ENCODE measurements at places on chromosomes 13 and 19.

DNA sequence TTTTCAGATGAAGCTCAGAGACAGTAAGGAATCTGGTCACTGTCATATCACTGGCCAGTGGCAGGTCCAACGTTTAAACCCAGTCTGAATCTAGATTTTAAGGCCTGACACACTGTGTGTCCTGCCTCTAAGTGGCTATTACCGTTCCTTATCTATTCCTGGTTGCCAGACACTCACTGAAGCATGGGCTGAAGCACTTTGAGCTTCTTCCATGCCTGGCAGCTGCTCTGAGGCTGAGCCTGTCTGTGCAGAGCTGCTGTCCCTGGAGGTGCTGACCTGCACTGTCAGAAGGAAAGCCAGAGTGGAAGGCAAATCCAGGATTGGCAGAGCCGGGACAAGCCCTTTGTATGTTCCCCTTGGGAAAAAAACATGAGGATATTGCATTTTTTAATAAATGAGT, 109.2 kb upstream of the SLC7A1 start:
- no peak for DNase-seq

DNA sequence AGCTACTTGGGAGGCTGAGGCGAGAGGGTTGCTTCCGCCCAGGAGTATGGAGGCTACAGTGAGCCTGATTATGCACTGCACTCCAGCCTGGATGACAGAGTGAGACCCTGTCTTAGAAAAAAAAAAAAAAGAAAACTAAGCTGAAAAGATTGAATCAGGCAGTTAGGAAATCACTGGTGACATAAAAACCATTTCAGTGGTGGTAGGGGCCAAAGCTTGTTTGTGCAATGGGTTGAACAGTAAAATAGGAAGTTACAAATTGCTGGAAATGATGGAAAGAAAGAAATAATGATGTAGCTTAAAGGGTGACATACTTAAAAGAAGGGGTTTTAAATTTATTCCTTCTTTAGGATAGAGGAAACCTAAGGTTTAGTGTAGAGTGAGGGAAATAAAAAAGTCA, 4.8 kb upstream of the OXGR1 start:
- DNase-seq, result no peak

DNA sequence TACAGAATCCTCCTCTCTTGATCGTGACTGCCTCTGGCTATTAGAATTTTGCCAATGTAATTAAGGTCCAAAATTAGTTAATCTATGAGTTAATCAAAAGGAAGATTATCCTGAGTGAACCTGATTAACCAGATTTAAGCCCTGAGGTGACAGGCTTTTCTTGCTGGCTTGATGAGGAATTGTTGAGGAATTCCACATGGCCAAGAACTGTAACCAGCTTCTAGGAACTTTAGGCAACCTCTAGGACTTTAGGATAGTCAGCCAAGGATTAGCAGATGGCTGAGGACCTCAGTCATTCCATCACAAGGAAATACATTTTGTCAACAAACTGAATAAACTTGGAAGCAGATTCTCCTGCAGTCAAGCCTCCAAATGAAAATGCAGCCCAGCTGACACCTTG, 84.8 kb downstream of the STOML3 start:
- DNase-seq, result no peak

DNA sequence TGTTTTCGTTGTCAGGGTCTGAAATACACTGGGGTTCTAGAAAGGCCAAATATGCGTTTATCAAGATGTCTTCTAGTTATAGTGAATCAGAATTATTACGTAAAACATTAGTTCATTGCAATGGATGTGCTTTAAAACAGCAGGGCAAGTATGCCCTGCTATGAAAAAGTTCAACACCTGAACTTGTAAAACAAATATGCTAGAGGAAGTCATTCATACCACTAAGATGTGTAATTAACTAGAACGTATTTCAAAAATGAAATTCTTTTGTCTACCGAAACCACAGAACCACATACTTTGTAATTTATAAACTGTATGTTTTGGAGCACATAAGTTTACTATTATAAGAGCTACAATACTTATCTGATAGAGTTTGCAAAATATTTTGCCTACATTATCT, 266.2 kb downstream of the KCTD12 start:
- DNase-seq, result no peak

DNA sequence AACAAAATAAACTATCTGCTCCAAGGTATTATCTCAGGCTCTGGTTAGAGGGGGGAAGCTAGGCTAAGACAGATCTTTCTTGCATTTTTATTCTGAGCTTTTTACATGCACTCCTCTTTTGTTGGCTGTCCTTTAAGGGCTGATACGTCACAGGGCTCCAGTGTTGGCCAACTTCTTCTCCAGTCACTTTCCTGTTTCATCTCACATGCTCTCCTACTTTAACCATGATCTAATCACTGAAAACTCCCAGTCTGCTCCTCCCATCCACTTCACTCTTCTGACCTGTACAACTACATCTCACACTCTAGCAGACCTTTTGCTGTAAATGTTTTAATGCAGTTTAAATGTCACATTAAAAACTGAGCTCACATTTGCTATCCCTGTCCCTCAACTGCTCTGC, 510.0 kb upstream of the KLF12 start:
- DNase-seq, result no peak

DNA sequence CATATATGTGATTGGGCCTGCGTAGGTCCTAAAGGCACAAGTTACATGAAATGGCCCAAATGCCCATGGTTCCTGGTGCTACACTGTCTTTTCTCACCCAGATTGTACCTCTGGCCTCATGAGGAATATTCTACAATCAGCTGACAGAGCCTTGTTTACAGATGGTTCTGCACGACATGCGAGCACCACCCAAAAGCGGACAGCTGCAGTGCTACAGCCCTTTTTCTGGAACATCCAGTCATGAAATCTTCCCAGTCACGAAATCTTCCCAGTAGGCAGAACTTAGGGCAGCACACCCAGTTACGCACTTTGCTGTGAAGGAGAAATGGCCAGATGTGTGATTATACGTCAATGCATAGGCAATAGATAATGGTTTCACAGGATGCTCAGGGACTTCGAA, 7.7 kb upstream of the ELF1 start:
- DNase-seq, result no peak
